ENCODE measurements at places on chromosomes 7 and 10.

DNA sequence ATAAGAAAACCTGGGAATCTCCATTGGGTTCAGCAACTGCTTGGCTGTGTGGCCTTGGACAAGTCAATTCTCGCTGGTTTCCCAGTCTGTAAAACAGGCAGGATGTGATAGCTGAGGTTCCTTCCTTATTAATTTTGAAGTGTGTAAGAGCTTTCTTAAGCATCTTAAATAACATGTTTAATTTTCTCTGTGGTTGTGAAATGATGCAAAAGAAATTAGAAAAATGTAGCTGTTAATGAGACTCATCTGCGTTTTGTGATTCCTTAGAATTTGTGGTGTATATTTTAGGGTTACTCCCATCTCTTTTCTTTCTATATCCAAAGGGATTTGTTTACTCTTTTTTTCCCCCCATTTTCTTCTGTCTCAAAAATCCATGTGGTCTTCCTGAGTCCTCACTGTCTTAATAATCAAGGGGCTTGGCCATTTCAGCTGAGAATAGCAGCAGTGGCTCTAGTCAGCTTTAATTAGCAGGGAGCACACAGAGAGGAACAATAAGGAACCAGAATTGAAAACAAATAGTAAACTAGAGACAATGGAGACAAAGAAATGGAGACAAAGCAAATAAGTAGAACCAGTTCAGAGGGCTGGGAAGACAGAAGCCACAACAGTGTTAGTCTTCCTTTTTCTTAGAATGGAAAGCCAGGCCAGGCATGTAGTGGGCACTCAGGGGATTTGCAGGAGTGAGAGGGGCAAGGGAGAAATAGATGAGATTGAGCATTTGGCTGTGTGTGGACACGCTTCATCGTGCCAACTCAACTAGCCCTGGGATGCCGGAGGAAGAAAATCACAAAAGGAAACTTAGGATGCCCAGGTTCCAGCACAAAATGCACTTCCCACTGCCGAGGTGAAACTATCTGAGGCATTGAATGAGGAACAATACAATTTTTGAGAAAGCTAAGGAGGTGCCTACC is 93.9 kb downstream of the CHN2 start:
- DNase-seq = no peak

- DNase-seq = no peak
Observed at GRCh38 chr7:70190281-70190680, 592.0 kb downstream of the AUTS2 start.

- DNase-seq = no peak
Observed at GRCh38 chr10:58275261-58275660, 6.3 kb downstream of the CISD1 start.

DNA sequence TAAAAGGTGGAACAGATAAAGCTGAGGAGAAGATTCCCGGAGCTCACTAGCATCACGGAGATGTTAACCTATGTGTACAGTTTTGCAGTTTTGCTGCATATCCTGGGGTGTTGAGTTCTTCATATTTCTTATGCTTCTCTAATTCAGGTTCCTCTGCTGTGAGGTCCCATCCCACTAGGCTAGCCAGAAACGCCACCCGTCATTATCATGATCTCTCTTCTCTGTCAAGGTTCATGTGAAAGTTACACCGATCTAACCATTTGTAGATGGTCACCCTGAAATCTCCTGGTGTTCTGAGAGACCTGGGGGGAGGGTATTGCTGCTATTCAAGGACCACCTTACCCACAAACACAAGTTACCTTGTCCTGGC is 136.3 kb downstream of the CCDC71L start:
- DNase-seq = no peak

DNA sequence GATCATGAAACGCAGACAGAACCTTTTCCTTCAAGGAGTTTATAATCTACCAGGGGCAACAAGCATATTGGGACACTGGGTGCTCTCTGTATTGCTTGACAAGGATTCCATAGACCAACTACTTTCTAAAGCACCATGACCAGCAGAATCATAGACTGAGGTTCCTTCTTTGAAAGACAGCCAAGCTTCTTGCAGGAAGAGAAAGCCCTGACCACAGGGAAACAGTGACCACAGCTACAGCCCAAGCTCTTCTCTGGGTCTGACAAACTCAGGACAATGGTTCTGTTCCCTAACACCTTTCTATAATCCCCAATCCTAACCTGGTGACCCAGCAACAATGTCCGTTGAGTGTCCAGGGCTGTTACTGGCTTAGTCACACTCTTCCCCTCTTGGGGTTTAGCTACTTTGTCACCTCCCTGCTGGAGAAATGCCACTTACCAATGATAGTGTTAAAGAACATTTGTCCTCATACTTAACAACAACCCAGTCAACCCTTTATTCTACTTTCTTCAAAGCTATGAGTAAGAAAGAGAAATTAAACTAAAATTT is 155.7 kb downstream of the JAZF1 start:
- no peak for DNase-seq

DNA sequence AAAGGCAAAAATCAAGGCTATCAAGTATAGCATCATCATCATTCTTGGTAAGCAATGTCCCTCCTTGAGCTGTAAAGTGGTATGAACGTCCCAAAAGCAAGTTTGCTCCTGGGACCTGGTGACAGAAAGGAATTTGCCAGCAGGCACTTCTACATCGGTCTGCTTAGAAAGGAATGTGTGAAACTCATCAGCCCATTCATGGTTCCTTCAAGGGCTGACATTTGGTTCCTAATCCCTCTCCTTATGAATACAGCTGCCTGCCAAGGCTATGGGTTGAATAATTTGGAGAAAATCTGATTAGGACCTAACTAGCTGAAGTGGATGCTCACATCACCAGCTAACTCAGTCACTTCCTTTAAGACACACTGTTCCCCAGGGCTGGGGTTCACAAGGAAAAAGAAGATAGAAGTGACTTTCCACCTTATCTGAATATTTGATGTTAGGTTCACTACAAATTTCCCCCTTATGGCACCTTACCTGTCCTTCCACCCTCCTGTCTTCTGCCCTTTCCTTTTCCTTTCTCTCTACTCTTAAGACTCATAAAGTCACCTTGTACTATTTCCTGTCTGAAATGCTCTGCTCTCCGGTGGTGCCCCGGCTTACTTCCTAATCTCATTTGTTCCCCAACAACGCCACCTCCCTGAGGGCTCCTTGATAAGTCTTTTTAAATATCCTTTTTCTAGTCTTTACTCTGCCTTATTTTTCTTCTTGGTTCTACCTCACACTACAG is 187.1 kb downstream of the NPSR1 start:
- DNase-seq = no peak

- DNase-seq = no peak
Observed at GRCh38 chr7:106281127-106281526, 3.7 kb downstream of the NAMPT start.

DNA sequence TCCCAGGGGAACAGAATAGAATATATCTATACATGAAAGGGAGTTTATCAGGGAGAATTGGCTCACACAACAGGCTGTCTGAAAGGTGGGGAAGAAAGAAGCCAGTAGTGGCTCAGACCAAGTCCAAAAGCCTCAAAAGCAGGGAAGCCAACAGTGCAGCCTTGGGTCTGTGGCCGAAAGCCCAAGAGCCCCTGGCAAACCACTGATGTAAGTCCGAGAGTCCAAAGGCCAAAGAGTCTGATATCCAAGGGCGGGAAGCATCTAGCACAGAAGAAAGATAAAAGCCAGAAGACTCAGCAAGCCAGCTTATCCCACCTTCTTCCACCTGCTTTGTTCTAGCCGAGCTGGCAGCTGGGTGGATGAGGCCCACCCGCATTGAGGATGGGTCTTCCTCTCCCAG is 172.5 kb downstream of the CCDC71L start:
- no peak for DNase-seq

- DNase-seq = no peak
Observed at GRCh38 chr7:585229-585711, 65.6 kb upstream of the PDGFA start.

Data from HL-60 (cell line).